ENCODE measurements at places on chromosomes 4 and X.
A peak's percentile ranks its signal among the peaks of the same experiment; 100 is the strongest.

GRCh38 chr4:53895137-53895536 is 169.3 kb downstream of the CHIC2 start:
- DNase-seq: no peak

GRCh38 chrX:40004246-40004535 is 93.6 kb downstream of the BCOR start:
- DNase-seq: no peak

DNA sequence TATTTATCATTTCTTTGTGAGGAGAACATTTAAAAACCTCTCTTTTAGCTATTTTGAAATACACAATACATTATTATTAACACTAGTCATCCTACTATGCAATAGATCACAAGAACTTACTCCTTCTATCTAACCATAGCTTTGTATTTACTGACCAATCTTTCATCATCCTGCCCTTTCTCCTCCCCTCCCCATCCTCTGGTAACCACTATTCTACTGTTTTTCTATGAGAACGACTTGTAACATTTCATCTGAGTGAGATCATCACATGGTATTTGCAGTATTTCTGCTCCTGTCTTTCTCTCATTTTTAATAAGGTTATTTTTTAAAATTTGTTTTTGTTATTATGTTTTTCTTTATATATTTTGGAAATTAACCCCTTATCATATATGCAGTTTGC is 331.8 kb downstream of the TEX13C start:
- no peak for DNase-seq

- no peak for DNase-seq
These were observed 679.2 kb downstream of the NLGN4X start for GRCh38 chrX:5549512-5549911.

DNA sequence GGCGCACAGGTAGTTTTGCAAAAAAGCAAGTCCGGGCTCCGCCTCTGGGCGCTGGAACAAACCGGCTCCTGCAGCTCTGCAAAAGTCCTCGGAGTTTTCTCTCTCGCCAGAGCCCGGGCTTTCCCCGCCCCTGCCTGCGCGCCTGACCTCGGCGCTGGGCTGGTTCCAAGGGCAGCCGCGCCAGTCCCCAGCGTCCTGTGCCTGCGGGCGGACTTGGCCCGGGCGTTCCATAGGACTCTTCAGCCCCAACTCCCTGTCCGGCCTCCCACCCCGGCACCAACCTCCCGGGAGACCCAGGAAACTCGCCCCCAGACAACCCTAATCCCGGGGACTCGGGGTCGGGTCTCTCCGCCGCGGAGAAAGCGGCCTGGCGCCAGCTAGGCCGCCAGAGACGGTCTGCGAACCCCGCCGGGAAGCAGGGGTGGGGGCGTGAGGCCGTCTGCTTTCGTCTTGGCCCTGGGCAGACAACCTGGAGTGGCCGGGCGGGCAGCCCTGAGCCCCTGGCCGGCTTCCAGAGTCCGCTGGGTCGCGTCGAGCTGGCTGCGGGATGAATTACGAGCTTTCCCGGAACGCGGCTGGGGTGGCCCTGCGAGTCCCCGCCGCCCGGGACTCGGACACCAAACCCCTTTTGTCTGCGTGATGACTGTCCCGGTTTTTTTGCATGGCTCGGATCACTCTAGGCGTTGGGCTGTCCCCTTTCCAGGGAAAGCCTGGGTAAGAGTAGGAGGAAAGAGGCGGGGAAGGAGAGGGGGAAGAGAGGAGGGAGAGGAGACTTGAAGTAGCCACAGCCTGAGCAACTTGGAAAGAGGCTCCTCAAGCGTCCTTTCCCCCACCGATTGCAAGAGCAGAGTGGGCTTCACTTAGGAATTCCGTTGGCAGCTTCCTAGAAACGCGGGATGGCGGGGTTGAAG is 916 bp downstream of the MXRA5 start:
- DNase-seq: no peak

- DNase-seq: peak; percentile 37
These were observed 42.5 kb downstream of the VGLL1 start for GRCh38 chrX:136574548-136574947.

DNA sequence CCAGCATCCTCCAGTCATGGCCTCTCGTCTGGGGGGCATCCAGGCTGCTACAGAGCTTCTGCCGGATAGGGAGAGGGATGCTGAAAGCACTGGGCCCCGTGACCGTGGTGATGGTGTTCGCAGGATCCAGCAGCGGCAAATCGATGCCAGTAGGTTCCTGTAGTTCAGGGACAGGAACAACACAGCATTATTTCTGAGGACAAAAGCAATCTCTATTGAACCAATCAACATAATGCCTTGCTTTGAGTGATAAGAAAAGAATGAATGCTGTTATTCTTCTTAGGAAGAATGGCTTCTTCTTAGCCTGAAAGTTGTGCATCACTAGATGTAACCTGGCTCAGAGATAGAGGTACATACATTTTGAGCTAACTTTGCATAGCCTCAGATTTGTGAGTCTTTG is 378.6 kb downstream of the UNC5C start:
- DNase-seq: no peak

DNA sequence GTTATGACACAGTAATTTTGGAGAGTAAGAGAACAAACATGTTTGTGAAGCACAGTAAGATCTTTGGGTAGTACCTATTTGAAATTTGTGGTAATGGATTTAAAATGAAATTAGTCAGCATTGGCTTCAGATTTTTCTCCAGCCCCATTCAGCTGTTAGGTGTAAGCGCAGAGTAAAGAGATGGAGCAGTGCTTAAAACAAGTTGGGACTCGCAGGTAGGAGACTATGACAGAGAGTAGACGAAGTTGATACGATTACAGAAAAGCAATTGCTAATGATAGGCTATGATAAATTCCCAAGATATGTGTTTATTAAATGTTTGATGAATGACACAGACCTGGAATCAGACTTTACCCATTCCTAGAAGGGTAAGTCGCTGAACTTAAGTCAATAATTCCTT is 72.6 kb downstream of the CHIC2 start:
- no peak for DNase-seq

DNA sequence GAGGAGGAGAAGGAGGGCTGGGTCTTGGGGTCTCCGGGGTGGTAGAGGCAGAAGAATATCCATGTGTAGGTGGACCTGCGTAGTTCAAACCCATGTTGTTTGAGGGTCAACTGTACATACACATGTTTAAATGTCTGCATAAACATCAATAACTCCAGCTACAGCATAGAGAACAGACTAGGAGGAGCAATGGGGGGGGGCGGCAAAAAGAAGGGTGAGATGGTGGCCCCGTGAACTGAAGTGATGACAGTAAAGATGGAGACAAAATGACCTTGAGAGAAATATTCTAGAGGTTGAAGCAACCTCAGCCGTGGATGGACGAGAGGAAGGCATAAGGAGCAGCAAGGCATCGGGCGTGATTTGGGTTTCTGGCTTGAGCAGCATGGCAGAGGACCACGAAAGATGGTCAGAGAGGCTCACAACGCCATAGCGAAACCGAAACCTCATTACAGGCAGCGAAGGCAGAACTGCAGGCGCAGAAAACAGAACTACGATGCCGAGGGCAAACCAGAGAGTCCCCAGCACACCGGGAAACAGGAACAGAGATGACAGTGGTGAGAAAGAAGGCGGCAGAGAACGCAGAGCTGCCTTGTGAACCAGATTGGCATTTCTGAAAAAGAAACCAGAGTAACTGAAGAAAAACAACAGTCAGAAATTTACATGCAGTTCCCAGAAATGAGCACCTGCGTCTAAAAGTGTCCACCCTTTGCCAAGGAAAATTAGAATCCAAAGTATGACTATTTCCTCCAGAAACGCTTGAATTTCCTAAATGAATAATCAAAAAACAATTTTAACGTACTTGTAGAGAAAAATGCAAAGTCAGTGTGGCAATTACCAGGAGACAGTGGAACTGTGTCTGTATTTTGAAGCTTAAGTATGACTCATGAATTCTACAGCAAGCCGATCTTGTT is 50.3 kb upstream of the ENPP6 start:
- peak; percentile 22 for DNase-seq

DNA sequence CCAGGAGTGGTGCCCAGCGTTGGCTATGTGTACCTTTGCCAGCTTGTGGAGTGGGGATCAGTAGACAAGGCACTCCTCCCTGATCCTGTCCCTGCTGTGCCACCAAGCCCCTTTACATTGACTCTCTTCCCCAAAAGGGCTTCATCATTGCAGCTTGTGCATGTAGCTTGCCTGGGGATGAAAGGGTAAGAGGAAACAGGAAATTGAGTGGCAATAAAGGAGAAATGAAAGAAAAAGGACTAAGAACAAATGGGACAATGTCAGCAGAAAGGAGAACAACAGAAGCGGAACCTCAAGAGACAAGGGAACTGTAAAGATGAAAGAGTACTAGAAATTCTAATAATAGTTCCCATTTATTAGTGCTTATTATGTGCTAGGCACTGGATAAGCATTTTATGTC is 8.7 kb upstream of the IL13RA1 start:
- DNase-seq: no peak

DNA sequence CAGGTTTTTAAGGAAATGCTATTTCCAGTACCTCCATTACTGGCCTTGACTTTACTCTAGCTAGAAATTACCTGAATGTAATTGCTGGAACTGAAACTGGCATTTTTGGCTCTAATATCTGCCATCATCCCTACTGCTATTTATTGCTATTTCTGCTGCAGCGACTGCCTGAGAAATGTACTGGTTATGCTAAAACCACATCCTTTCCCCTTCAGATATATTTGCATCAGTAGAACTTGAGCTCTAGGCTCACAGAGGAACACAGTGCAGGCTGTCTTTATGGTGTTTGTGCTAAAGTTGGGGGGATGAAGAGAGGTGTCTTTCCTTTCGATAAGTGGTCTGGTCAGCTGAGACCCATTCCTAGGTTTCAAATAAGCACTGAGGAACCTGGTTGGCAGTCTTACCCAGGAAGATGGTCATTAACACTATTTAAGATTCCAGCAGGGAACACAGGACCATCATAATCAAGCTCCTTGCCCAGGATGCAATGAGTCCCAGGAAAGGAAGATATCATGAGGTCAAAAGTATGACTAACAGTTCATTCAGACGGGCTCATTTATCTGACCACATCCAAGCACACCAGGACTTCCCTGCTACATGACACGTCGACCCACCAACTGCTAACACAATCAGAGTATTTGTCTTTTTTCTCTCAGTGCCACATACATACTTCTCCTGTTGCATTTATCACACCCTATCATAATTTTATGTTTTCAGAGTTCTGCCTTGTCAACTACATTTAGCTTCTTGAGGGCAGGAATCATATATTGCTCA is 137.4 kb downstream of the GABRA3 start:
- DNase-seq: no peak

- peak; percentile 78 for DNase-seq
These were observed 738.3 kb upstream of the TENM3 start for GRCh38 chr4:181504924-181505323.

- DNase-seq: no peak
These were observed 15.9 kb downstream of the FGFRL1 start for GRCh38 chr4:1027219-1027914.

GRCh38 chr4:2662598-2662997 is 93.5 kb downstream of the TNIP2 start:
- no peak for DNase-seq

GRCh38 chr4:181588733-181589302 is 654.4 kb upstream of the TENM3 start:
- DNase-seq: no peak

GRCh38 chrX:16612257-16612897 is 37.6 kb upstream of the S100G start:
- DNase-seq: no peak

GRCh38 chr4:88522702-88523324 is 763 bp downstream of the PYURF start:
- DNase-seq: no peak

- DNase-seq: no peak
These were observed 78.8 kb downstream of the CLDN22 start for GRCh38 chr4:183241322-183241640.

DNA sequence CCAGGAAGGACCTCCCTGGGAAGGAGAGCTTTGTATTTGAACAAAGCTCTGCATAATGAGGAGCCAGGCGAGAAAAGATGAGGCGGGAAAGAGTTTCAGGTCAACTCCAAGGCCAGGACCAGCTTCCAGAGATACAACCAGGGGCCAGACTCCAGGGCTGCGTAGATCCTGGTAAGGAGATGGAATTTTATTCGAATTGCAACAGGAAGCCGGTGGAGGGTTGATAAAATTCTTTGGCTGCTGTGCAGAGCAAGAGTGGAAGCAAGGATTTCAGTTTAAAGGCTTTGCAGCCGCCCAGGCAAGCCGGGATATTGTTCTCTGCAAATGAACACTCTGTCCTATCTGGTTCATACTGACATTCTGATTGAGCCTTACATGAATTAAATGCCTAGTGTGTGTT is 40.2 kb upstream of the CBR4 start:
- DNase-seq: no peak

DNA sequence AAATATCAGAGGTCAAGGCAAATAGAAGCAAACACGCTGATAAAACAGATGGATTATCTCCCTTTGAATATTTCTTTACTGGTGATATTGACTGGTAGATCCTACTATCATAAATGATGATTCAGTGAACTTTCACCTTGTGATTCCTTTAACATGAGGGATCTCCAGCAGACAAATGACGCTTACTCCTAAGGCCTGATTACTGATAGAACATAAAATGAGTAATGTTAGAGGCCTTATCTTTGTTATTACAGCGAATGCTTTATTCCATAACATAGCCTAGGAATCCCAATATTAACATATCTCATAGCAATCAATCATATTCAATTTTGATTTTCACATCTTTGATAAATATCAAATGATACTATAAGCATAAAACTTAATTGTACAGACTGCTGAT is 152.3 kb downstream of the SLC10A7 start:
- DNase-seq: no peak

- DNase-seq: no peak
These were observed 122.2 kb downstream of the CAMK2D start for GRCh38 chr4:113639326-113639725.

- no peak for DNase-seq
These were observed 56.4 kb upstream of the MAP3K15 start for GRCh38 chrX:19571711-19572110.

- DNase-seq: no peak
These were observed 189.9 kb upstream of the RBPJ start for GRCh38 chr4:26130841-26131432.

GRCh38 chrX:69618803-69619202 is 2.9 kb downstream of the EDA start:
- peak; percentile 2 for DNase-seq

DNA sequence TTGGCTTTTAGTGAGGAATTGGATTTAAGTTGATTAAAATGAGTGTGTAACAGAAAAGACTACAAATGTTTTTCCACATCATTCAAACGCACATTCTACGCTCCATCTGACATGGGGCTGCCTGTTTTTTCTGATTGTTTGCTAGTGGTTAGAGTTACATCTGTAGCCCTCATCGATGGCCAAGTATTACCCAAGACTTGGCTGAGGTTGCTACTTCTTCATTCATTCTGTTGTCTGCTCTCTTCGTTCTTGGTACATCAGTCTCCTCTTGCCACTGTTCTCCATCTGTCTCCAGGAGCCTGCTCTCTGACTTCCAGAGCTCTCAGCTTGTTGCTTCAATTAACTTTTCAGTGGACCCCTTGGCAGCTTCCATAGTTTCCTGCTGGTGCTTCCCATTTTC is 1844.6 kb upstream of the TENM3 start:
- DNase-seq: no peak

- no peak for DNase-seq
These were observed 343.8 kb downstream of the ARHGAP24 start for GRCh38 chr4:85818700-85819099.
